CD4-positive, alpha-beta T cell treated with Interferon alpha-2 for 1 hour (primary cell): ENCODE measurements at places on chromosomes 2 and 18.

DNA sequence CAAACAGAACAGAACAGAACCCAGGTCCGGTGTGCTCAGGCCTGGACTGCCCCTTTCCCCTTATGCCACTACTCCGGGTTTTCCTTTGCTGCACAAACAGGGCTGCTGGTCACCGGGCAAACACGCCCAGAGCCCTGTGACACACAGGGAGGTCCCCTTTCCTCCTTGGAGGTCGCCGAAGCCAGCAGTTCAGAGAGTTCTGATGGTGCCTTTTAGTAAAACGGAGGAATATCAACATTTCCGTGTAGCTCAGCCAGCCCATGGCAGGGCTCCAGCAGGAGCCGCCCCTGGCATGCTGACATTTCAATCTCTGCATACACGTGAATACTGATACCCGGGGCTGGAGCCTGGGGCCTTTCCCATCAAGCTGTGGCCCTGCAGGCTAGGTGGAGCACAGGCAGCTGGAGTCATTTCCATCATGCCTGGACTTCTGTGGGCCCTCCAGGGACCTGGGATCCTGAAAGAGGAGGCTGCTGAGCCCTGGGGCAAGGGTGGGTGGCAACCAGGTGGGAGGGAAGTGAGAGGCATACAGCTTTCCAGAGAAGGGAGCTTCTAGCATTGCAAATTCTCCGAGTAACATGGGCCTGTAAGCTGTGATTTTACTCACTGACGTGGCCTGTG lies 91.4 kb upstream of the PXDN start:
- no peak for DNase-seq

DNA sequence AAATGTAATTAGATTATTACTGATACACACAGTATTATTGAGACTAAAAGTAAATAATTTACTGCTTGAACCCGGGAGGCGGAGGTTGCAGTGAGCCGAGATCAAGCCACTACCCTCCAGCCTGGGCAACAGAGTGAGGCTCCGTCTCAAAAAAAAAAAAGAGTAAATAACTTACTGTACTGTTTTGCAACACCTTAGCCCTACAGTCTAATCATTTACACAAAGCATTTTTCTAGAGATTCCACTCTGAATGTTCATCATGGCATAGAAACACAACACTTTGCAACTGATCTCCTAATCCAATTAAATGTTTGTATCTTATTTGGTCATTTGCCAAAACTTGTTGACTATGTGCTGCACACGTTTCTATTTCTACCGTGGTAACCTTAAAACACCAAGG lies 23.4 kb upstream of the RMP24 start:
- DNase-seq: no peak

DNA sequence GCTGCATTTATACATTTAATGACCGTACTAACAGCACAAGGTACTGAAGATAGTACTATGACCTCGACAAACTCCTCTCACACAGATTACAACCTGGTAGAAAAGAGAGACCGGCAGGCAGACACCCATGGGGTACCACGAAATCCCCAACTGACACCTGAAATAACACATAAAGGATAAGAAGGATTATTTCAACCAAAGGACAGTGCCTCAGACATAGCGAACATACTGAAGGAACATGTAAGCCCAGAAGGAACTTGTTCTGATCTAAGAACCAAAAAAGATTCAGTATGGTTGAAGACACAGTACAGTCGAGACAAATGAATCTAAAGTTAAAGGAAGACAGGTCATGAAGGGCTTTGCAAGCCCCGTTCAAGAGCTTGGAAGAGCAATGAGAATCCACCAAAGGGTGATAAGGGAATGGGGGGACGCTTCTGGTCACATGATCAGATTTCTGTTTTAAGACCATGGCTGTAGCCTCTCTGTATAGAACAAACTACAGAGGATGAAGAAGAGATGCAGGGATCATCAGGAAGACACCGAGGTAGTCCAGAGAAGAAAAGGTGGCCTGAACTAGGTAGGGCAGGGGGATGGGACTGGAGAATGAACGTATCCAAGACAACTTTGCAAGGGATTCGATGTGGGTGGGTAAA lies 902 bp downstream of the MCFD2 start:
- DNase-seq: no peak

GRCh38 chr2:121253674-121254240 lies 31.2 kb downstream of the TFCP2L1 start:
- DNase-seq: no peak

- no peak for DNase-seq
Observed at GRCh38 chr2:45134726-45135125, 125.5 kb upstream of the SIX2 start.

GRCh38 chr2:109322111-109322510 lies 193.1 kb downstream of the SH3RF3 start:
- DNase-seq: no peak

- DNase-seq: no peak
Observed at GRCh38 chr2:143451642-143452281, 322.5 kb downstream of the ARHGAP15 start.

GRCh38 chr2:204842661-204843485 lies 297.6 kb downstream of the PARD3B start:
- DNase-seq: no peak

- no peak for DNase-seq
Observed at GRCh38 chr2:222693837-222694236, 22.4 kb downstream of the MOGAT1 start.

DNA sequence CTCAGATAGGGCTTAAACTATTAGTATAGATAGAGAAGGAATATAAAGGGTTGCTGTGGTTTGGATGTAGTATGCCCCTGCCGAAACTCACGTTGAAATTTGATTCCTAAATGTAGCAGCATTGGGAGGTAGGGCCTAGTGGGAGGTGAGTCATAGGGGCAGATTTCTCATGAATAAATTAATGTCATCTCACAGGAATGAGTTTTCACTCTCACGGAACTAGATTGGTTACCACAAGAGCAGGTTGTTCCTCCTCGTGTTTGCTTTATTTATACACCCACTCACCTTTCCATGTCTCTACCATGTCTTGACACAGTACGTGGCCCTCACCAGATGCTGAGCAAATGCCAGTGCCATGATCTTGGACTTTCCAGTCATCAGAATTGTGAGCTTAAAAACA lies 218.2 kb downstream of the RBM43 start:
- no peak for DNase-seq

- no peak for DNase-seq
Observed at GRCh38 chr18:55511277-55511676, 76.7 kb downstream of the TCF4 start.

DNA sequence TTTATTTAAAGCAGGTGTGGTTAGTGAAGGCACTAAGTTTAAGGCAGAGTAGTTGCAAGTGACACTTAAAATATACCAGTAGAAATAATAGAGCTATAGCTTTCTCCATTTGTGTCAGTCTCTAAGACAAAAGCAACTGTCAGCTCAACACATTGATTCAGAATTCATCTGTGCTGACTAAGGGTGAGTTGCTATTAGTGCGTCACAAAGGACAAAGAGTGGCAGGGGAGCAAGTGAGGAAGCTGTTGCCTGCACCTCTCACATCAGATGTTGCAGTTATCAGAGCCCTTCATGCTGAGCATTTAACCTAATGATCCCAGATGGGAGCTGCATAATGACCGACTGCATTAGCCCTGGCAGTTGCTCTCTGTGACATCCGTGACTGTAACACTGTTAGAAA lies 138.6 kb downstream of the DTNA start:
- no peak for DNase-seq

DNA sequence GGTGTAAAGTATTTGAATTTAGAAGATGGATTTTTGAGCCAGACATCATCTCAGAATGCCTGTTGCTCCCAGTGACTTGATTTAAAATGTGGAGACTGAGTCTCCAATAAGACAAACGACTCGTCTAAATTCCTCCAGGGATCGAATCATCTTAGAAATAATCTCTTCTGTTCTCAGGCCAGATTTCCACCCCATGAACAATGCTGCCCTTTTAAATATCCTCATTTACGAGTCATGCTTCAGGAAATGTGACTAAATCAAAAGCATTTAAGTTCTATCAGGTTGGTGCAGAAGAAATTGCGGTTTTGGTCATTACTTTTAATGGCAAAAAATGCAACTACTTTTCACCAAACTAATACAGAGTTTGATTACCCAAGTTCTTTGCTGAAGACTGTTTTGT lies 684.6 kb upstream of the SOX11 start:
- DNase-seq: no peak

DNA sequence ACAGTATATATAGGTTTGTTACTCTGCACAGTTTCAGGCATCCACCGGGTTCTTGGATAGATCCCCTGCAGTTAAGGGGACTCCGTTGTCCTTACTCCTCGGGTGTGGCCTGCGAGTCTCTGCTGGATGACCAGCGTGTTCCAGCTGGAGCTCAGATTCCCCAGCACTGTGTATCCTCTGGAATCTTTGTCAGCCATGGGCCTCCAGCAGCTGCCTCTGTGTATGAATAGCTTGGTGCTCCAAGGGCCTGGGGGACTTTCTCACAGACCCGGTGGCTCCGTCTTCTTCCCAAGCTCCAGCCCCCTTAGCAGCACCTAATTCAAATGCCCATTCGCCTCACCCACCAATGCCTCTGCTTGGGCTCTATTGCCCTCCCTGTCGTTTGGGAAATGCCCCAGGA lies 6.3 kb downstream of the ANO7 start:
- DNase-seq: no peak

DNA sequence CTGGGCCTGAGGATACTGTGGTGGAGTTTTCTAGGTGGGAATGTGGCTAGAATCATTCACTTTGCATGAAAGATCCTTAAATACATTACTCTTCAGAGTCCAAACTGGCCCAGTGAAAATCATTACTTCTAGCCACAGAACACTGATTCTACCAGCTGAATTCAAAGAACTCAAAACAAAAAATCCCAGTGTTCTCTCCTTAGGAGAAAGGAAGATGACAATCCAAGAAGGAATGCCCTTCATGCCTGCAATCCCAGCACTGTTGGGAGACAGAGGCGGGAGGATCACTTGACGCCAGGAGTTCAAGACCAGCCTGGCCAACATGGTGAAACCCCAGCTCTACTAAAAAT lies 35.2 kb downstream of the FAM228A start:
- no peak for DNase-seq

DNA sequence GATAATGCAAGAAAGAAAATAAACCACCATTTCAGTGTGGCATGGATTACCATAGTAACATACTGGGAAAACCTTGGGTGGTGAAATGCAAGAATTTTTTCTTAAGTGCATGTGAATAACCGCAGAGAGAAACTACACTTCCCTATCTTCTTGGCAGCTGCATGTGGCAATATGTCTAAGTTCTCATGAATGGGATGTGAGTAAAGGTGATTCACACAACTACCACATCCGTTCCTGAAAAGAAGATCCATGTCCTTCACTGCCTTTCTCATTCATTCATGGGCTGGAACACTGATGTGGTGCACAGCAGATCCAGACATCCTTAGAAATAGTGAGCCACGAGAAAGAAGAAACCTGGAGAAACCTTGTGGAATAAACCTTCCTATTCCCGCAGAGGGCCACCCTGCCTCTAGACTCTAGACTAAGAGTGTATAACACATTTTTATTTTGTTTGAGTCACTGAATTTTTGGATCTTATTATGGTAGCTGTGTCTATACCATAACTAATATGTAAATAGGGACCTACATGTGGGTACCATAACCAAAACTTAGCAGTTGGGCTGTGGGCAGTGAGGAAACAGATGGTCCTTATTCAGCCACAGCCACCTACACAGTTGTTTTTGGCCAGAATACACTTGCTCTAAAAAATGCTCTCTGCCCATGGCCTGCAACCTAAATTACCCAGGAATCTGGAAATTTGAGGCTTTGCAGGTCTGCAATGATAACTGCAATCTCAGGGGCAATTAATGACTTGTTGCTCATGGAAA lies 573.3 kb downstream of the LRP1B start:
- DNase-seq: no peak

- DNase-seq: no peak
Observed at GRCh38 chr2:29377788-29378187, 262.6 kb downstream of the CLIP4 start.

GRCh38 chr2:10447300-10447894 lies 730 bp downstream of the ODC1 start:
- peak; percentile 34 for DNase-seq

- DNase-seq: no peak
Observed at GRCh38 chr18:70126832-70127231, 78.7 kb downstream of the RTTN start.

GRCh38 chr2:189142893-189143759 lies 36.4 kb downstream of the COL5A2 start:
- peak; percentile 15 for DNase-seq

DNA sequence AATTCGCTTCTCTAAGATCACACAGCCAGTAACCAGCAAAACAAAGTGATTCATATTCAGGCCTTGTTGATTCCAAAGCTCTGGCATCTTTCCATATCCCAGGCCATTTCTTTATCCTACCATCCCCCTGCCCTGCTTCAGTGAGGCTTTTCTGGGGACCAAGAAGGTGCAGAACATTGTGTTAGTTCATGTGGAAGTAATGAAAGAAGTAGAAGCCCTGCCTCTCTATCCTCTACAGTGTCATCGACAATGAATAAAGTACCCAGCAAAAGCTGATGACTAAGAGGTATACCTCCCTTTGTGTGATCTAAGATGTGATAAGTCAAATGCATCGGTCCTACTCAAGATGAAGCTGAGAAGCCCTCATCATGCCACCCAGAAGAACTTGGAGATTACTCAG lies 383.2 kb downstream of the BCL11A start:
- no peak for DNase-seq

GRCh38 chr2:58497168-58497567 lies 256.0 kb upstream of the FANCL start:
- DNase-seq: no peak

- no peak for DNase-seq
Observed at GRCh38 chr2:140363131-140363530, 1582.9 kb upstream of the NXPH2 start.

DNA sequence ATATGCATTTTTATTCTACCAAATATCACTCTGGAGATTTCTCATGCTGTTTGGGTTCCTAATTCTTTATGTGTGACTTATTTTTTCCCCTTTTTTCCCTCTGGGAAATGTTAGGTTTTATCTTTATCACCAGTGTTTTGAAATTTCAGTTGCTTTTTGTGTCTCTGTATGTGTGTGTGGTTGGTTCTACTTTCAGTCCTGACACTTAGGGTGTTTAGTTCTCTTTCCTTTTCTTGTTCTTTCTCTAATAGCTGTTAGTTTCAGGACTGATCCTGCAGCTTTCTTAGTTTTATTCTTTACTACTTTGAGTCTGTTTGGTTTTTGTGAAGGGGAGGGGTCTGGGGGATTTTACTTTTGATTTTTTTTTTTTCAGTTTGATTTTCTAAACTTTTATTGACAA lies 23.1 kb downstream of the PPM1B start:
- DNase-seq: no peak

- DNase-seq: no peak
Observed at GRCh38 chr2:176139661-176140512, 10.4 kb downstream of the HOXD8 start.

- DNase-seq: no peak
Observed at GRCh38 chr18:55328301-55328700, 259.7 kb downstream of the TCF4 start.

- DNase-seq: no peak
Observed at GRCh38 chr2:122083256-122084048, 328.0 kb downstream of the TSN start.

DNA sequence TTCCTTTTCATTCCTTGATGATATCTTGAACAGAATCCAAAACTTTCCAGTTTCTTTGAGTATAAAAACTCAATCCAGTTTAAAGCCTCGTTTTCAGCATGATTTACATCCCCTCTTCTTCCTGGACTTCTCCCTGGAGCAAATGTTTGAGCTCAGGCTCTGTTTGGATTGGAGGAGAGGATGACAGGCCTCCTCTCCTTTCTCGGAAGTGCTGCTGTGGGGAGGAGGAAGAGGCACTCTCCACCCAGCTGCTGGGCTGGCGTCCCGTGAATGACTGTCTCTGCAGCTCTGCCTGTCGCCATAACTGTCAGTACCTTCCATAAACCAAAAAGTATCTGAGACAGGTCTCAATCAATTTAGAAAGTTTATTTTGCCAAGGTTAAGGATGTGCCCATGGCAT lies 238.2 kb upstream of the AGAP1 start:
- DNase-seq: no peak
